Karpas-422 (cell line): ENCODE measurements at places on chromosomes 13 and 19. TPM values are rescaled to one million over a fixed set of nuclear protein-coding genes. Genes with fewer than 3 reads are reported as not detected.

GRCh38 chr19:14393329-14393728 lies 12.1 kb downstream of the ADGRE5 start:
- no peak for DNase-seq

GRCh38 chr13:41742917-41743552 lies 217.9 kb downstream of the VWA8 start:
- DNase-seq = no peak

GRCh38 chr19:47110521-47111005 lies 3.0 kb downstream of the ZC3H4 start:
- peak; percentile 72 for DNase-seq

- DNase-seq = no peak
Observed at GRCh38 chr13:35729926-35730627, 253.6 kb upstream of the MAB21L1 start.

DNA sequence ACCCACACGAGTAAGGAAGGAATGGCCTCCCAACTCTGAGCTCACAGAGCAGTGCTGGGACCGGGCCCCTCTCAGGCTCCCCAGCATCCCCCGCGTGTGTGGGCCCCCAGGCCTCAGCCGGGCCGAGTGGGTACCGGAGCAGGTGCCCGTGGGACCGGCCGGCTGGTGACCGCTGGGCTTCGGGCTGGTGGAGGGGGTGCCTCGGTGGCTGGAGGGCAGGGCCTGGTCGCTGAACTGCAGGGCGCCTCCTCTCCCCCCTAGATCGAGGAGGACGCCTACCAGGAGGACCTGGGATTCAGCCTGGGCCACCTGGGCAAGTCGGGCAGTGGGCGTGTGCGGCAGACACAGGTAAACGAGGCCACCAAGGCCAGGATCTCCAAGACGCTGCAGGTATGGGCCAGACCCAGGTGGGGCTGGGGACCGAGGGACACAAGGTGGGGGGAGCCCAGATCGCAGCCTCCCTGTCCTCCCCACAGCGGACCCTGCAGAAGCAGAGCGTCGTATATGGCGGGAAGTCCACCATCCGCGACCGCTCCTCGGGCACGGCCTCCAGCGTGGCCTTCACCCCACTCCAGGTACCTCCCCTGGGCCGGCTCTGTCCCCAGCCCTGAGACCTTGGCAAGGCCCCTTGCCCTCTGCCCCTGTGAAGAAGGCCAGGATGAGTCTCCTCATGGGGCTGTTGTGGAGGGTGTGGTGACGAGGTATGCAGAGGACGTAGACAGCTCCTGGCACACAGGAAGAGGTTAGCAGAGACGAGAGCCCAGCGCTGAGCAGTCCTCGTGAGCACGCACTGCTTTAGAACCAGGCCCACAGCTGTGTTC lies 8.6 kb upstream of the CNOT3 start:
- no peak for DNase-seq

- DNase-seq = peak; percentile 12
Observed at GRCh38 chr13:101673360-101674105, 221.1 kb downstream of the ITGBL1 start.

DNA sequence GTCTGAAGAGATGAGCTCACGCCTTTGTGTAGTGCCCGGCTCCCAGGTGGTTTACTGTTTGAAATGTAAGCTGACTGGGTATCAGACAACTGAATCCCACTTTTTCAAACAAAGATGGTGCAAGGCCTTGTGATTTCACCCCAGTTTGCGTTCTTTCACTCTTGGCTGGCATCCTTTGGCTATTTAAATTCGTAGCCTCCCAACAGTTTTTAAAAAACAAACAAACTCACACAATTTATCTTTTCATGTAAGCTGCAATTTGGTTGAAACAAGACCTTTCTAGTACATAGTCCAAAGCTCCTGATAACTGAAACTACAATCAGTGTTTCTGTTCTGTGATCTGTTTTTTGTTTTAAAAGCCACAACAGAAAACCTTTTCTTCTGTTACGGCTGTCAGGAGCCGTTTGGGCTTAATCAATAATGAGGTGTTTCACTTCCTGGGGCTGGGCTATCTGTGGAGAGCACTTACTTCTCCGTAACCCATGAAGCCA lies 65.1 kb upstream of the NPAS1 start:
- DNase-seq = no peak

- DNase-seq = no peak
Observed at GRCh38 chr19:44176590-44176989, 11.7 kb downstream of the ZNF226 start.

GRCh38 chr13:27151798-27152599 lies 19.6 kb downstream of the USP12 start:
- peak; percentile 56 for DNase-seq

DNA sequence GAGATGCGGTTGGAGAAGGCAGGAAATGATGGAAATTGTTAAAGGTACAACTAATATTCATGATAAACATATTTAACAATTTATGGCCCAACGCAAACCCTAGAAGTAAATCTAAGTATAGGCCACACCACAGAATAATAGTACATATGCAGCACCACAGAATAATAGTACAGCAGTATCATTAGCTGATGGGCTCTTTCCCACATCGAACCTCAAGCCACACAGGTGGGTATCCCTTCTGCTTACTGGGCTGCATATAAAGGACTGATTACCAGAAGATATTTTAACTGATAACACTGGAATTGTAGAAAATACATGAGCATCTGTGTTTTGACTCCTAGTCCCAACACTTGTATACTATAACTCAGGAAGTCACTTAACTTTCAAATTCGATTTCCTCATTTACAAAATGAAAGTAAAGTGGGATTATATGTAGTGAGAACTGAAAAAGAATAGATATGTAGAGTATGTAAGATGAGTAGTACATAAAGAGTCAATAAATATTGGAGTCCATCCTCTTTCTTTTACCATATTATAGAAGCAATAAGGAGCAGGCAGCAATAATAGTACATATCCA lies 91.5 kb downstream of the TSC22D1 start:
- DNase-seq = no peak

GRCh38 chr13:48567515-48568369 lies 34.9 kb upstream of the RCBTB2 start:
- DNase-seq = no peak

DNA sequence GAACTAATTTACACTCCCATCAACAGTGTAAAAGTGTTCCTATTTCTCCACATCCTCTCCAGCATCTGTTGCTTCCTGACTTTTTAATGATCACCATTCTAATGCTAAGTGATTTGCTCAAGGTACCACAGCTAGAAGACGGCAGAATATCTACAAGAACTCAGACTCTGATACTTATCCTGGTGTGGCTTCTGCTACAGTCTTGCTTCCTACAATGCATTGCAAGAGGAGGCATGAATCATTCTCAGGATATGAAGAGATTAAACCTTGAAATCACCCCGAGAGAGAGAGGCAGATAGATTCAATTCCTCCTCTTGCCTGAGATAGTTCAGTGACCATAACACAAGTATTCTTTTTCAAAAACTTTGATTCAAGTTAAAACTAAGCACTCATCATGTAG lies 306.4 kb downstream of the TBC1D4 start:
- no peak for DNase-seq

- DNase-seq = no peak
Observed at GRCh38 chr13:40026174-40026585, 370.7 kb downstream of the COG6 start.

DNA sequence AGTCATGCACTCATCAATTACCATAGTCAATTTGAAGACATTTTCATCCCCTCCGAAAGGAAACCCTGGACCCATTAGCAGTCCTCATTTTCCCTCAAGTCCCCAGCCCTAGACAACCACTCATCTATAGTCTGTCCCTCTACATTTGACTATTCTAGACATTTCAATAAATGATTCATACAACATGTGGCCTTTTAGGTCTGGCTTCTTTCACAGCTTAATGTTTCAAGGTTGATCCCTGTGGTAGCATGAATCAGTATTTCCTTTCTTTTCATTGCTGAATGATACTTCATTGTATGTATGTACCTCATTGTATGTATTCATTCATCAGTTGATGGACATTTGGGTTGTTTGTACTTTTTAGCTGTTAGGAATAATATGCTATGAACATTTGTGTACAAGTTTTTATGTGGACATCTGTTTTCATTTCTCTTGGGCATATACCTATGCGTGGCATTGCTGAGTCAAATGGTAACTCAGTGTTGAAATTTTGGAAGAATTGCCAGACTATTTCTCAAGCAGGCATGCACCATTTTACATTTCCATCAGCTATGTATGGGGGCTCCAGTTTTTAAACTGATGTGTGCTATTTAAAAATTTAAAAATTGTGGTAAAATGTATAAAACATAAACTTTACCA lies 18.4 kb downstream of the SPATA13 start:
- DNase-seq = no peak

DNA sequence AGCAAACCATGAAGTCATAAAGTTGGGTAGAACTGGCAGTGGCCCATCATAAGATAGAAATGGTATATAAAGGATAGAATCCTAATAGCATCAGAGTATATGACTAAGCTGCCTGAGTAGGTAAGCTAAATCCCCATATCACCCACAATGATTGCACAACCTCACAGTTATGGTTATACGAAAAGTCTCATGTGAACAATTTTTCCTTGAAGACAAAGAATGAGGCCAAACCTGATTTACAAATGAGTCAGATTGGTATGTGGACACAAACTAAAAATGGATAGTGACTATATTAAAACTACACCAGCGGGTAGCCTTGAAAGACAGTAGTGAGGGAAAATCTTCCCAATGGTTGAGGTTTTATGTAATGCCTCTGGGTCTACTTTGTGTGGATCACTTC lies 40.9 kb upstream of the UFM1 start:
- DNase-seq = no peak

DNA sequence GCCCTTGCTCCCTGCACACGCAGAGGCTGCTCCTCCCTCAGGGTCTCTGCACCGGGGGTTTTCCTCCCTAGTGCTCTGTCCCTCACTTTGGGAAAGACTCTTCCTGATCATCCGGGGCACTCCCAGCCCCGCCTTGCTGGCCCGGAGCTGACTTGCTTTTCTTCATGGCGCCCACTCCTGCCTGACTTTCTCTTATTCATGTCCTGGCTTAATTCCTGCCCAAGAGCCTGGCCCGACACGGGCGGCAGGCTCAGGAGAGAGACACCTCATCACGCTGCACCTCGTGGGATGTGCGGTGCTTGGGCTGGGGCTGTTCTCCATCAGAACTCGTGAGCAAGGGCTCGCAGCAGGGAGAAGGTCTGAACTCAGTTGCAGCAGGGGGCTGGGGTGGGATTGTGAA lies 11.8 kb upstream of the PLA2G4C start:
- DNase-seq = no peak

DNA sequence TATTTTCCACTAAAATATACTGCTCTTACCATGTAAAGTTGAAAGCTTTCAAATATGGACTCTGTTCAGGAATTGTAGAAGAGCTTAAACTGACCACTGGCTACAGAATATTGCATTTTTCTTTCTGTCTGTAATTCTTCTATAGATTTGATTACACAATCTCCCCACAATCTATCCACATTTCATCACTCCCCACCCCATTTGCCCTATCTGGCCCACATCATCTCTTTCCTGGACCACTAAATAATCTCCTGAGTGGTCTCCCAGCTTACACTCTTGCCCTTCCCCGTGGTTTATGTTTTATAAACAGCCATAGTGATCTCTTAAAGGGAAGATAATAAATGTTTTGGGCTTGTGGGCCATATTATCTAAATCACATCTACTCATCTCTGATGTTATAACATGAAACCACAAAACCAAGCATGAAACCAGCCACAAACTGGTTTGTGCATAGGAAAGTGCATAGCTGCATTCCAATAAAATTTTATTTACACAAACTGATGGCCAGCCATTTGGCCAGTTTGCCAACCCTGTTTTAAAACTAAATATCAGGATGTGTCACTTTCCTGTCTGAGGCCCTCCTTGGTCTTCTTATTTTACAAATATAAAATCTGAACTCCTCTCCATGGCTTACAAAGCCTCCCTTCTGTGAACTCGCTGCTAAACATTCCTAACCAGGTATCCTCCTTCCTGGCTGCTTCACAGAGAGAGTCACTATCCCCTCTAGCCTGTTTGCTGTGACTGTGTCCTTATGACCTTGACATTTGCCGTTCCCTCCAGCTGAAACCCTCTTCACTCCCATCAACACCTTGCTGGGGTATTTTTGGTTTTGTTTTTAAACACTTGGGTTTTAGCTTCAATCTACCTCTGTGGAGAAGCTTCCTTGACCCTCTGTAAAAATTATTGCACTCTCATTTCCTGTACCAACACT lies 500.9 kb downstream of the GPC6 start:
- no peak for DNase-seq

- no peak for DNase-seq
Observed at GRCh38 chr13:40552895-40553294, 113.5 kb downstream of the FOXO1 start.

CHAMP1 gene
- total RNA-seq = 22.5 and 35.2 TPM in 2 replicates

MISP gene
- not detected in 2 replicates for total RNA-seq

LYL1 gene
- total RNA-seq = 99.1 and 285 TPM in 2 replicates

TNFSF13B gene
- 1.1 and 1.3 TPM in 2 replicates for total RNA-seq

AP2S1 gene
- total RNA-seq = 63.7 and 85.5 TPM in 2 replicates

ZNF85 gene
- 20.1 and 43.4 TPM in 2 replicates for total RNA-seq

OR10H1 gene
- total RNA-seq = not detected in 2 replicates

RINL gene
- 69.3 and 77.5 TPM in 2 replicates for total RNA-seq

CCDC70 gene
- not detected in 2 replicates for total RNA-seq
